Cardiac muscle cell (in vitro differentiated cells and primary cell): ENCODE measurements at places on chromosomes 4 and X.

DNA sequence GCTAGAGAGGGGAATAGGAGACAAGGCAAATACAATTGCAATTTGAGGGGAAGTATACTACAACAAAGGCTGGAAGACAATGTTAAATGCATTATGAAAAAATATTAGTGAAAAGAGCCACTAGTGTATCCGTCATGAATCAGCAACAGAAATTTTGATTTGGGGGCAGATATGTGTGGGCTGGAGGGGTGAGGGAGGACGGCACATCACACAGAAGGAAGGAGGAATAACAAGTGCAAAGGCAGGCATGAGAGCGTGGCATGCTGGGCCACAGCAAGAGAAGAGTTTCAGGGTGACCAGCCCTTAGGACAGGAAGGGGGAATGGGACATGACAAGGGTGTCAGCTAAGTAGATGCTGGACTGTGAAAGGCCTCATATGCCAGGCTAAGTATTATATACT, 63.7 kb upstream of the NAP1L5 start:
- no peak overlapping the region for H3K4me3 ChIP-seq
- no peak for DNase-seq
- no peak overlapping the region for H3K27ac ChIP-seq
- H3K4me1 ChIP-seq, result peaks cover 19% of the 10 kb centered on the region
- H3K36me3 ChIP-seq, result peaks cover 19% of the 10 kb centered on the region

GRCh38 chr4:1328267-1329155, 18.5 kb upstream of the UVSSA start:
- no peaks in the 10 kb centered on the region for H3K4me1 ChIP-seq
- H3K4me3 ChIP-seq, result no peak overlapping the region
- H3K27me3 ChIP-seq, result no peaks in the 10 kb centered on the region
- peaks cover 7% of the 10 kb centered on the region for H3K36me3 ChIP-seq
- H3K27ac ChIP-seq, result no peak overlapping the region

GRCh38 chr4:151324752-151325110, 674 bp downstream of the SH3D19 start:
- peaks cover 18% of the 10 kb centered on the region for H3K4me1 ChIP-seq
- DNase-seq, result peak; percentile 25
- H3K4me3 ChIP-seq, result peak overlapping the region; percentile 47
- H3K27ac ChIP-seq, result peak overlapping the region; percentile 71
- H3K27me3 ChIP-seq, result no peaks in the 10 kb centered on the region
- no peaks in the 10 kb centered on the region for H3K36me3 ChIP-seq

DNA sequence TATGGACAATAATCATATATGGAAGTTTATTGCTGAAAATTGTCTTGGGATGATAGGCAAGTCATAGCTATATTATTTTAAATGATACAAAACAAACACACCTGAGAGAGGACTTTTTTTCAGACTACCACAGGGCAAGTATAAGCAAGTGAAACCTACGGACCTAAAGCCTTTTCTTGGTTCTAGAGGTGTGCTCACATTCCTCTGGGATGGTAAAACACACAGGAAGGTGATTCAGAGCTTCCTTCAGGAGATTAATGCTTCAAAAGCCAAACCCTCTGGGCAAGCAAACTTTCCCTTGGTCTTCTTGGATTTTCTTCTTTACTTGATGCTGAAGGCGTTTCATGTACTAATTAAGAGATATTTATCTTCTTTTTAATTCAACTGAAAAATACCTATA, 60.1 kb upstream of the ACSL4 start:
- DNase-seq, result no peak
- H3K27me3 ChIP-seq, result no peaks in the 10 kb centered on the region
- no peaks in the 10 kb centered on the region for H3K36me3 ChIP-seq
- no peak overlapping the region for H3K27ac ChIP-seq
- H3K4me3 ChIP-seq, result no peak overlapping the region

DNA sequence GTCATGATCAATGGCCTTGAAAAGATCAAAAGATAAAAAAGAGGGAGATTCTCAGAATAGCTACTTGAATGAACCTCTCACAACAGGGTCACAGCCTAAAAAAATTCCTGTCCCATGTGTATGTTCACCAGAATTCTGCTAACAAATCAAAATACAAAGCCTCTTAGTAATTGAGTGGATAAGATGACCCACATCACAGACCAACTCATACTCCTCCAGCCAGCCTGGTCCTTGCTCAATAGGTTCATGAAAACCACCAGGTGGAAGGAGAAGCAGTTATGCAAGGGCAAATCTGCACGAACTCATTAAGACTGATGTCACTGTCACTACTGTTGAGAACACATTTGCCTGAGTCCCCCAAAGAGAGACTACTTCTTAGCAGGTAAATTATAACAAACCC, 21.5 kb downstream of the WDFY3 start:
- H3K4me3 ChIP-seq, result no peak overlapping the region
- H3K4me1 ChIP-seq, result no peaks in the 10 kb centered on the region
- H3K36me3 ChIP-seq, result no peaks in the 10 kb centered on the region

GRCh38 chr4:47531954-47532321, 46.9 kb downstream of the ATP10D start:
- no peak overlapping the region for H3K27ac ChIP-seq
- H3K36me3 ChIP-seq, result no peaks in the 10 kb centered on the region

GRCh38 chr4:31054295-31054694, 334.1 kb downstream of the PCDH7 start:
- no peak for DNase-seq
- no peak overlapping the region for H3K4me3 ChIP-seq
- no peaks in the 10 kb centered on the region for H3K27me3 ChIP-seq
- no peaks in the 10 kb centered on the region for H3K36me3 ChIP-seq

GRCh38 chrX:113522814-113523213, 682.2 kb upstream of the AMOT start:
- H3K4me1 ChIP-seq, result no peaks in the 10 kb centered on the region
- no peak overlapping the region for H3K4me3 ChIP-seq
- H3K27me3 ChIP-seq, result no peaks in the 10 kb centered on the region
- no peak for DNase-seq
- no peaks in the 10 kb centered on the region for H3K36me3 ChIP-seq
- no peak overlapping the region for H3K27ac ChIP-seq

DNA sequence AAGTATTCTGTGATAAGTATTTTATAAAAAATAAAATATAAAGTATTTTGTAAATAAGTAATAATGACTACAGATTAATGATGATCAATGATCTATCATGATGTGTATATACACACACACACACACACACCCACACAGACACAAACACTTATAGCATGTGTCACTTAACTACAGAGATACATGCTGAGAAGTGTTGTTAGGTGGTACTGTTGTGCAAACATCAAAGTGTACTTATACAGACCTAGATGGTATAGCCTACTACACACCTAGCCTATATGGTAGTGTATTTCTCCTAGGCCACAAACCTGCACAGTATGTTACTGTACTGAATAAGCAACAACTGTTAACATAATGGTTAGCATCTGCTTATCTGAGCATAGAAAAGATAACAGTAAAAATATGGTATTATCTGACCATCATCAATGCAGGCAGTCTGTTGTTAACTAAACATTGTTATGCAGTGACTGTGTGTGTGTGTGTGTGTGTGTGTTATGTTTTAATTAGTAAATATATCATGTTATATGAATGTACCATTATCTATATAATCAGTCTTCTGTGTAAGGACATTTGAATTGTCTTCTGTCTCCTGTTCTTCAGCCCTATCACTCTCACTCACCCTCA, 138.2 kb downstream of the CAMK2D start:
- no peaks in the 10 kb centered on the region for H3K27me3 ChIP-seq
- DNase-seq, result no peak
- H3K4me3 ChIP-seq, result no peak overlapping the region
- peaks cover 8% of the 10 kb centered on the region for H3K4me1 ChIP-seq
- no peaks in the 10 kb centered on the region for H3K36me3 ChIP-seq
- H3K27ac ChIP-seq, result no peak overlapping the region

- H3K27ac ChIP-seq, result no peak overlapping the region
- peaks cover 6% of the 10 kb centered on the region for H3K4me1 ChIP-seq
- no peaks in the 10 kb centered on the region for H3K27me3 ChIP-seq
- H3K36me3 ChIP-seq, result no peaks in the 10 kb centered on the region
- no peak for DNase-seq
Measured at GRCh38 chrX:123477673-123478072, 255.2 kb downstream of the THOC2 start.

GRCh38 chr4:184636144-184636543, 13.1 kb downstream of the CASP3 start:
- peaks cover 28% of the 10 kb centered on the region for H3K36me3 ChIP-seq
- H3K27me3 ChIP-seq, result no peaks in the 10 kb centered on the region
- DNase-seq, result no peak
- H3K27ac ChIP-seq, result no peak overlapping the region

DNA sequence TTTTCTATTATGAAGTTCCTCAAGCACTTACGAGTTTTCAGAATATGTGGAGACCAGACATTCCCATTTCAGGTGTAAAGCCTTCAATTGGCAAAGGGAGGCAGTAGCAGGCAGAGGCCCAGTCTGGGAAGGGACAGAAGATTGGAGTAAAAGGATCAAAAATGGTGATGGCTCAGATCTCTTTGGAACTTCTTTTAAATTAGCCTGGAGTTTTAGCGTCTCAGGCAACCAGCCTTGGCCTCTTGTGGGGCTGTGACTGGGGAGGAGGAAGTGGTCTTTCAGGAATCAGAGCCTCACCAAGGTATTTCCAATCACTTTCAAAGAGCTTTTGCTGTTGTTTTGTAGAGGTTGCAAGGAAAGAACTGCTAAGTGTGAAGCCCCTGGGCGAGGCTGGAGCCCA, 239.1 kb downstream of the FRAS1 start:
- no peaks in the 10 kb centered on the region for H3K36me3 ChIP-seq
- no peaks in the 10 kb centered on the region for H3K4me1 ChIP-seq
- no peak for DNase-seq
- no peak overlapping the region for H3K27ac ChIP-seq
- no peak overlapping the region for H3K4me3 ChIP-seq
- H3K27me3 ChIP-seq, result no peaks in the 10 kb centered on the region

GRCh38 chr4:23040539-23040938, 347.8 kb downstream of the GBA3 start:
- no peak overlapping the region for H3K27ac ChIP-seq
- no peak for DNase-seq
- no peaks in the 10 kb centered on the region for H3K27me3 ChIP-seq
- H3K4me3 ChIP-seq, result no peak overlapping the region

GRCh38 chr4:43357252-43357974, 464.9 kb downstream of the GRXCR1 start:
- no peak overlapping the region for H3K4me3 ChIP-seq
- H3K36me3 ChIP-seq, result no peaks in the 10 kb centered on the region
- H3K4me1 ChIP-seq, result no peaks in the 10 kb centered on the region
- H3K27me3 ChIP-seq, result no peaks in the 10 kb centered on the region

DNA sequence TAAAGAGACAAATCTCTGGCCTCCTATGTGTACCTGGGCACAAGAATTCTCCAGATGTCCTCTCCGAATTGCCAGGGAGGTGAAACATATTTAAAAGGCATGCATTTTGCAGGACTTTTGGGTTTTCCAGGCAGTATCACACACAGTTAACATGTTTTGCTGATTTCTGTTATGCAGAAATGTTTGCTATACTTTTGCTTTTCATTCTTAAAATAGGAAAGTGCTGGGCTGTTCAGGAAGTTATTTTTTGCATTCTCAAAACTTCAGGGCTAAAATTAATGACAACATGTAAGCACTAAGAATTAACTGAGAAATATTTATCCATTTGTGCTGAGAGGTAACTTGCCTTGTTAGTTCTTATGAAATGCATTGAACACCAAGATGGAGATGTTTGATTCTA, 390.7 kb upstream of the CTSO start:
- no peak overlapping the region for H3K4me3 ChIP-seq
- no peaks in the 10 kb centered on the region for H3K4me1 ChIP-seq
- H3K27me3 ChIP-seq, result no peaks in the 10 kb centered on the region
- no peak for DNase-seq
- H3K27ac ChIP-seq, result no peak overlapping the region
- H3K36me3 ChIP-seq, result no peaks in the 10 kb centered on the region

GRCh38 chr4:99875071-99875470, 19.2 kb downstream of the LAMTOR3 start:
- H3K36me3 ChIP-seq, result peaks cover 4% of the 10 kb centered on the region
- H3K4me3 ChIP-seq, result no peak overlapping the region
- no peaks in the 10 kb centered on the region for H3K4me1 ChIP-seq
- DNase-seq, result no peak

DNA sequence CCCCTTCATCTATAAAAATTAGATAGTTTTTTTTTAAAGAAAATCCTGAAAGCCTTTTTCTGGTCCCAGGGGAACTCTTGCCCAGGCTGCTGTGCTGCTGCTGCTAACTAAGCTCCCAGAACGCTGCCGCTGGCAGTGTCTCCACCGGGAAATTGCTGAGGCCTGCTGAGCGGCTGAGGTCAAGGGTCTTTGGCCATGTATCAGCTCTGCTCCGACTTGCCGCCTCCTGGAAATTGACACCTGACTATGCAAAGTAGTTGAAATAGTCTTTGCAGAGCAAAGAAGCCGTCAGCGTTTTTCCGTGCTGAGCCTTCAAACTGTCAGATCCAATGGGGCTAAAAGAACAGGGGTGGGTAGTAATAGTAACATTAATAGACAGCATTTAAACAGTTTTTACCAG, 839 bp downstream of the QDPR start:
- H3K27me3 ChIP-seq, result no peaks in the 10 kb centered on the region
- H3K4me3 ChIP-seq, result peak overlapping the region; percentile 43
- H3K4me1 ChIP-seq, result peaks cover 8% of the 10 kb centered on the region
- peak; percentile 71 for DNase-seq

- H3K36me3 ChIP-seq, result no peaks in the 10 kb centered on the region
- peak within 1 kb of the TSS; percentile 55 for H3K4me3 ChIP-seq
- peaks cover 27% of the 10 kb centered on the region for H3K27me3 ChIP-seq
- H3K4me1 ChIP-seq, result peaks cover 13% of the 10 kb centered on the region
Measured at GRCh38 chr4:127782275-127783025, at the start of gene HSPA4L. Gene HSPA4L (plus strand): TSS chr4:127782322. CDS start chr4:127782551, 229 bp downstream.

- H3K4me3 ChIP-seq, result no peak overlapping the region
- no peaks in the 10 kb centered on the region for H3K27me3 ChIP-seq
- DNase-seq, result no peak
- H3K36me3 ChIP-seq, result no peaks in the 10 kb centered on the region
- no peak overlapping the region for H3K27ac ChIP-seq
Measured at GRCh38 chr4:38144031-38144430, 183.8 kb downstream of the PTTG2 start.

DNA sequence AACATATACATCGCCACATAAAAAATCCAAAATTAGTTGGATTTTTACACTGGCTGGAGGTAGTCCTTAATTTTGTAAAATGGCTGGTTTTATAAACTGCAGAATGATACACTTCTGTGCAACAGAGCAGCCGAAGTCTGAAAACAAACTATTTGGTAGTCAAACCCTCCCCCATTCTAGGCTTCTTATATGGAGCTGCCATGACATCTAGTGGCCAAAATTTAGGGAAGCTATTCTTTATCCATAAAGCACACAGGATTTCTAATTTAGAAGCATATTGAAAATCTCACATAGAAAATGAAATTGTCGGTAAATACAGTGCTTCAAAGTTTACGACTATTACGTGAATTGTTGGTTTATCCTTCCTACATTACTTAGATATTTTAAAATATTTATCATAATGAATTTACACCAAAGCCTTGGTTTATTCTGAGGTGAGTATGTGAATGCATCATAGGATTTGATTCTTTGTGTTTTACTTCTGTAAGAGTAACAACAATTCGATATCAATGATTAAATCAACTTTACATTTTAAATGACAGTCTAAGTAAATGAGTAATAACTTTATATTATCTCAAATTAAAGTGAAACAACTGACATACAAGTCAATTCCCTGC, 113.4 kb upstream of the FAM241A start:
- peaks cover 19% of the 10 kb centered on the region for H3K4me1 ChIP-seq
- no peaks in the 10 kb centered on the region for H3K36me3 ChIP-seq
- H3K4me3 ChIP-seq, result no peak overlapping the region
- H3K27ac ChIP-seq, result no peak overlapping the region

GRCh38 chr4:85806334-85806733, 331.4 kb downstream of the ARHGAP24 start:
- H3K27me3 ChIP-seq, result no peaks in the 10 kb centered on the region
- DNase-seq, result no peak
- no peak overlapping the region for H3K27ac ChIP-seq
- no peak overlapping the region for H3K4me3 ChIP-seq
- no peaks in the 10 kb centered on the region for H3K36me3 ChIP-seq
- H3K4me1 ChIP-seq, result no peaks in the 10 kb centered on the region
